ENCODE measurements at places on chromosomes 12 and 14. TPM values are rescaled to one million over a fixed set of nuclear protein-coding genes. Genes with fewer than 3 reads are reported as not detected.

RNF212B gene
- not detected for total RNA-seq

ENO2 gene
- 2.1 TPM for total RNA-seq

DNA sequence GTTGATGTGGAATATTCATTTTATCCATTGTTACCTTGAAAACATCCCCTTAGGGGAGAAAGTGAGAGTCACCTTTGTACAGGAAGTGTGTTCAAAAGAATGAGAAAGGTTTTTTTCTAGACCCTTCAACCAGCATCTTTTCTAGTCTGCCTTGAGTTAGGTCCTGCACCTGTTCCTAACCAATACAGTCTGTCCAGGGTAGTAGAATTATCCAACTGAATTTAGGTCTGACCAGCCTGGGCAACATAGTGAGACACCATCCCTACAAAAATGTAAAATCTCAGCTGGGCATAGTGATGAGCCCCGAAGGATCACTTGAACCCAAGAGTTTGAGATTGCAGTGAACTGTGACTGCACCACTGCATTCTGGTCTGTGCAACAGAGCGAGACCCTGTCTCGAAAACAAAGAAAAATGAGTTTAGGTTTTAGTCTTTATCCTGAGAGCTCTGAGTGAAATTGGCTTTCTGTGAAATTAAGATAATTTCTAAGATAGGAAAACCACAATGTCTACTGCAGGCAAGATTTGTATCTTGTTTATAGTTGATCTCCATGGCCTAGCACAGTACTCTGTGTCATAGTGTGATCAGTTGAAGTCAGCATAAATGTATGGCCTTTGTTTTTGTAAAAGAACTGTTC is 25.2 kb downstream of the ARHGAP5 start:
- DNase-seq: no peak

- no peak for DNase-seq
These were observed 599 bp upstream of the CPSF6 start for GRCh38 chr12:69238589-69239351.

- DNase-seq: no peak
These were observed 134.9 kb upstream of the FOXN3 start for GRCh38 chr14:89551955-89552354.

- peak; percentile 76 for DNase-seq
These were observed 25.8 kb upstream of the STRAP start for GRCh38 chr12:15856097-15856982.

NUDT4 gene
- total RNA-seq: 91.0 TPM

NUP107 gene
- total RNA-seq: 54.5 TPM

DNA sequence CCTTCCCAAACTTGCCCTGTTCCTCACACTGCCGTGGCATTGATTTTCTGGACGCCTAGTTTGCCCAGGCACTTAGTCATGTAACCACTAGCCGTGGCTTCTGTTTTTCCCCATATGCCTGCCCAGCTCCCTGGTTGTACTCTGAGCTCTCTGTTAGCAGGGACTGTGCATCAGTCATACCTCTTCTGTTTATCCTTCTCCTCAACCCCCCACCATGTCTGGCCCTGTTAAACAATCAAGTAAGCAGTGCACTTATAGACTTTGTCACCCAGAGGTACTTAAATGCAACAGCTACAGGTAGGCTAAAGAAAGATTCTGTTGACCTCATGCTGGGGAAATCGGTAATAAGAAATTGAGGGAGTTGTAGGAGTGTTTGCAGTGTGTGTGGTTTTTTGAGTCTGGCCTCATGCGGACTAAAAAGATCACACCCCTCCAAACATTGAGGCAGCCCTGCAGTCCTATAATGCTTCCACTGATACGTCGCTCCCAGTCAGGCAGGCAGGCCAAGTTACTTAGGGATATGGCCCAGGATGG is 17.0 kb downstream of the UBE3B start:
- no peak for DNase-seq

SAMD15 gene
- 0.86 TPM for total RNA-seq

EMP1 gene
- total RNA-seq: 230 TPM

DNA sequence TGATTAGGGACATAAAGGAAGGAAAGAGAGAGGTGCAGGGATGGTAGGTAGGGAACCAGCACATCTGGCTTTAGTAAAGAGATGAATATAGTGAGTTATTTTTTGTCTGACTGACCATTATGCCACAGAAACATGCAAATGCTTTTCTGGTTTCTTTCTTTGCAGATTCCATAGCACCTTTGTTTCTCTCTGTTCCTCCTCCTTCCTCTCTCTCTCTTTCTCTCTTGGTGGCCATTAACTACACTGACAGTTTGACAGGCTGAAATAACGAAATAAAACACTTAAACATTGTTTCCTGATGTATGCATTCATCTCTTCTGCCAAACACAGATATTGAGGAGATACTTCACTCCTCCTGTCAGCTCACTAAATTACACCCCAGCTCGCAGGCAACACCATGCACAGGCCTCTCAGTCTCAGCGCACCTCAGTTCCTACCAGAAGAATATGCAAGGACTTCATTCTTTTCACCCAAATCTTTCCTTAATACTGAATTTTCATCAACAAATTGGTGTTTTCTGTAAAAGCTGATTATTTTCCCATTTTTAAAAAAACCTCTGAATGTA is 406.9 kb upstream of the SOX5 start:
- no peak for DNase-seq

CISTR gene
- total RNA-seq: not detected

KCNC2 gene
- not detected for total RNA-seq

OR4N2 gene
- total RNA-seq: not detected

GRCh38 chr12:78062786-78063185 is 232.1 kb downstream of the NAV3 start:
- peak; percentile 60 for DNase-seq

DNA sequence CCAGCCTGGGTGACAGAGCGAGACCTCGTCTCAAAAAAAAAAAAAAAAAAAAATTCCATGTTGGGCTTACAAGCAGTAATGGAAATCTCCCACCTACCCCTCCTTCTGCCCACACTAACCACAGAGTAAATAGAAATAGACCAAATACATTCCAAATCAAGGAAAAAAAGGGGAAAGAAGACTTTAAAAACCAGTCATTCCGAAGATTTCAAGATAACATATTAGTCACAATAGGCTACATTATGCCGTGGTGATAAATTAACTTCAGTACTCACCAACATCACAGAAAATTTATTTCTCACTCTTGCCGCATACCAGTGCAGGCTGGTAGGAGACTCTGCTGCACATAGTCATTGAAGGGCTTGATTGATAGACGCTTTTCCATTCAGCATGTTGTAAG is 15.5 kb upstream of the ETV6 start:
- DNase-seq: no peak

- DNase-seq: no peak
These were observed 32.3 kb upstream of the TBC1D30 start for GRCh38 chr12:64792128-64792527.

TGM1 gene
- total RNA-seq: 16.9 TPM

DNA sequence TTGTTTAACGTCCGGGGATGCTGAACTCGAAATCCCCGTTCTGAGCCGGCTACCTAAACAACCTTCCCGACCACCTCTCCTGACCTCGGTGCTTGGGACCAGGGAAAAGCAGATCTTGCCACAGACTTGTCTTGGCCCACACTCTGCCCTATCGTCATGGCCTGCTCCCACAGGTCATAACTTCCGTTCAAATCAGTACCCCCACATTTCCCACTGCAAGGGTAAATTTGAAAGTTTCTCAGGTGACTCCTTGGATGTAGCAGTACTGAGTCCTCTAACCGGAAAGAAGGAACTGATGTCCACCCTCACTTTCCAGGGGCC is 612 bp upstream of the RBM23 start:
- no peak for DNase-seq

DNA sequence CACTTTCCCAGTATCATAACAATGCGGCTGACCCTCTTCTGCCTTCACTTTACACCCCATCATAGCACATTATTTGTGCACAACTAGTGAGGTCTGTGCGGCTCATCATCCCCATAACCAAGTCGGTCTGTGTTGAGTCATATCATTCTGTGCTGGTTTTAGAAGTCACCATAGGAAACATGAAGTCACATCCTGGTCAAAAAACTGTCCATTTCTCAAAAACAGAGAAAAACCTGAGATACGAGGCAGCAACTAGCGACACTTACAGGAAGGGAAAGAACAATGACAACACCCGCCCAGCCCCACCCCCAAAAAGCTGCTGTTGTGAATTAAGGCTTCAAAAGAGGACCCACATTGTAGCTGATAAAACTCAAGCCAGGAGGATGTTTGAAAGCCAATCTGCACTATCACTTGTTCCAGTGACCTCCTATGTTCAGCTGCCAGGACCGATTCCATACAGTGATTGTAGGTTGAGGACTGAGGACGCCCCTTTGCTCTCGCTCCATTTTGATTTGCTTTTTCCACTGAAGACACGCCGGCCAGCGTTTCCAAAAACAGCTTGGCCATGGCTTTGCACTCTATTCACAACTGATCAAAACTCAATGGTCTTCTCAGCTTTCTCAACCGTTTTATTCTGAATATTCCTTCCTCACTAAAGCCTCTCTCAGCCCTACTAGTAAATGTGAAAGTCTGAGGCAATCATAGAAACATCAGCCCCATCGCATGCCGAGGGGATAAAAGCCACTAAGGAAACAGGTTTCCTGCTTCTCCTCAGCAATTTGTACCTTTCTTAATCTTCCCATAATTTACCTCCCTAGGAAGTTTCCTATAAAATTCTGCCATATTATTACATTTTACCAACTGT is 87.5 kb downstream of the DUSP16 start:
- DNase-seq: no peak

DNA sequence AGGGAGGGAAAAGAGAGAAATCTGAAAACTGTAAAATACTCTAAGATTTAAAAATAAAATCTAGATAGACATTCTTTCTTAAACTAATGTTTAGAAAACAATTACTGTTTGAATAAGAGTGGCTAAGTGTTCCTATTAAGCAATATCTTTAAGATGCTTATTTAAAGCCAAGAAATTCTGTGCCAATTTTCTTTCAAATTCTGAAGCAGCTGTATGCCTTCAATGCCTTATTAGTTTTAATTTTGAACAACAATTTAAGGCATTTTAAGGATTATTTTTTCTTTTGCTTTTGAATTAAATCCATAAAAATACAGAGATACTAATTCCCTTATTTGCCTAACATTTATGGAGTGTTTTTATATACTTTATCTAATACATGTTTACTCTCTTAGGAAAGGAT is 50.3 kb upstream of the KITLG start:
- no peak for DNase-seq

GRCh38 chr14:24928386-24928900 is 121.5 kb downstream of the STXBP6 start:
- DNase-seq: no peak

DNA sequence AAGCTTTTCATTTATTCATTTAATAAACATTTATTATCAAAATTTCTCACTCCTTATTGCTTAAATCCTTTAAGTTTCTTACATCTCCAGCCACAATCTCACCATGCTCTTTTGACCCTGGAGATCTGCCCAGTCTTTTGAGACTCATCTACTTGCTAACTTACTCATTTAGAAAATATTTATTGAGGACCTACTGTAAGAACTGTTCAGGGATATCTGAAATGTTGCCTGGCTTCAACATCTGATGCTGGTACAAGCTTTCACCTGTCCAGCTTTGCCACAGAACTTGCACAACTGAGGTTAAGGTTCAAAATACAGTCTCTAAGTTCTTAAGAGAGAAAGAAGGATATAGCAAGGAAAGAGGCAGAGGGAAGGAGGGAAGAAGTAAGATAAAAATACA is 17.5 kb upstream of the GXYLT1 start:
- DNase-seq: peak; percentile 29

DNA sequence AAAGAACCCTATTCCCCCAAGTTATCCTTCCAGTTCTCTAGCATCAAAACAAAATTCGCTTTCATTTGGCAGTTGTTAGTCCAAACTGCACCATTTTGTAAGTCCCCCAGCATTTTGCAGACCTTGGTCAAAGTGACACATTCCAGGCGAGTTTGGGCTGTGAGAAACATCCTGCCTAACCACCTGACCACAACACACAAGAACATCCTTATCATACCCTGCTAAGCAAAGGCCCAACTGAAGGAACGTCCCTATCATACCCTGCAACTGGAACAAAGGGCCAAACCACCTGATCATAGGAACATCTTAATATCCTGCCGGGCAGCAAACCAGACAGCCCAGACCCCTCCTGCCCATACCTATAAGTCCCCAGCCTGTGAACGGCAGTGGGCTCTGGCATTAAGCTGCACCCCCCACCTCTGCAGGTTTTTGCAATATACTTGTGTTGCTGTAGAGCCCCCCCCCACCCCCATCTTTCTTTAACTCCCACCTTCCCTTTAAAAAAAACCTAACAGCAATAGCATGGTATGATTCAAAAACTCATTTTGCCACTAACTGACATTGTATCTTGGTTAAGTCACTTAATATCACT is 2.7 kb downstream of the PCNX4 start:
- DNase-seq: no peak

DNA sequence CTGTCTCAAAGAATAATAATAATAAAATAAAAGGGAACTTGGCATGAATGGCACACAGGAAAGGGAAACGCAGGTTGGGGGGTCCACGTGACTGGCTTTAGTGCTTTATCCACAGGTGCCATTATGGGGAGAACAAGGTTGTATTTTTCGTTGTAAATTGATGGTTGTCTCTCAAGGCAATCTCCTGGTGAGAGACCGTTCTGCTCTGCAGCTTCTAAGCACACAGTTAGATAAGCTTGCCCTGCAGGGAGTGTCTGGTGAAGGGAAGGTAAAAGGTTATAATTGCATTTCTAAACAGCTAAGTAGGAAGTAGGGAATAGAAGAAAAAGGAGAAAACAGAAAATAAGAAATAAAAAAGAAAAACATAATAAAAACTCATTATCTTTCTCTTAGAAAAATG is 69.1 kb upstream of the CPSF6 start:
- DNase-seq: no peak

GRCh38 chr14:71532790-71533189 is 399.4 kb upstream of the RGS6 start:
- DNase-seq: no peak

DNA sequence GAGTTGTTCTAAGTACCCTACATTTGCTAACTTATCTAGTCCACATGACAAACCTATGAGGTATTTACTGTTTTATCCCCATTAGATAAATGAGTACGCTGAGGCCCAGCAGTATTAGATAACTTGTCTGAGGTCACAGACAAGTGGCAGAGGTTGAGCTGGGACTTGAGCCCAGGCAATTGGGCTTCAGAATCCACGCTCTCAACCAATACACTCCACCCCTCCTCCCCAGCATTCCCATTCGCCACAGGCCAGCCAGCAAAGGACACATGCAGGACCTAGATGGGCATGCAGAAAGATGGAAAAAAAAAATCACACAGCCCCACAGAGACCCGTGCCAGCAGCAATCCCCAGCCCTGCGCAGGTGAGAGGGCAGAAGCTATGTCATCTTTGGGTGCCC is 12.4 kb downstream of the HDAC7 start:
- DNase-seq: no peak

SLC5A8 gene
- not detected for total RNA-seq

OR5AU1 gene
- not detected for total RNA-seq

GRCh38 chr14:72568296-72568992 is 325.5 kb downstream of the DPF3 start:
- DNase-seq: no peak

DNA sequence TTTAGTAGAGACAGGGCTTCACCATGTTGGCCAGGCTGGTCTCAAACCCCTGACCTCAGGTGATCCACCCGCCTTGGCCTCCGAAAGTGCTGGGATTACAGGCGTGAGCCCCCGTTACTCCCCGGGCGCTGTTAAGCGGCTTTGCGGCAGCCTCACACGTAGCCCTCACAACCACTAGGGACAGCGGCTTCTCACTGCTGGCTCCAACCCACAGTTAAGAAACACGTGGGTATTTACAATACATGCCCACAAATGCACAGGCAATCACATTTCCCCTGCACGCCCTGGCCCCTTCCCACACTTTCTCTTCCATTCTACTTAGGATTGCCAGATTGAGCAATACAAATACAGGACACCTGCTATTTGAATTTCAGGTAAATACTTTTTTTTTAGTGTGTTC is 37.0 kb upstream of the EIF5 start:
- no peak for DNase-seq

Measured in MCF 10A (cell line).